ENCODE measurements at places on chromosomes 3 and 15.

- no peak for DNase-seq
Measured at GRCh38 chr15:47844437-47844836, 127.1 kb downstream of the SEMA6D start.

DNA sequence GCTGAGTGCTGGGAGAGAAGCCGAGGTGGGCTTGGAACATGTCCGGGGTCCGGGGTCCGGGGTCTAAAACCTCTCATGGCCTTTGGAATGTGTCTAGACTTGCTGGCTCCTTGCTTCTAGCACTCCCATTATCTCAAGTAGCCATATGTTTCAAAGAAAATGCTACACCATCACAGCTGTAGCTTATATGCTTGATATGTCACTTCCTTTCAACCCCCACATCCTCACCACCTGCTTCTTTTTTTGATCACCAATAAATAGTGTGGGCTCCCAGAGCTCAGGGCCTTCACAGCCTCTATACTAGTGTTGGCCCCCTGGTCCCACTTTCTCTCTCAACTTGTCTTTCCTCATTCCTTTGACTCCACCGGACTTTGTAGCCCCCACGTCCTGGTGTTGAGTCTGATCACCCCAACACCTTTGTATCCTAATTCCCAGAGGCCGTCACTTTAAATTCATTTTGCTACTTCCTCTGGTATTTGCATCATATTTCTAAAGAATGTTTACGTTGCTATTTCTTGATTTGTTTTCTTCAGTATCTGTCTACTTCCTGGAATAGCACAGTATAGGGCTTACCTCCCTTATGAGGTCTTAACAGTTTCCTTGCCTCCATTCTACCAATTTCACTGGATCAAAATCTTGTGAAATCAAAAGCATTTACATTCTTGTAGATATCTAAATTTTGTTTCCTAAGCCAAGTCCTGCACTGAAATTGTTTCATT is 71.9 kb upstream of the CHRNB4 start:
- DNase-seq: no peak

GRCh38 chr15:45162771-45163507 is 24.8 kb downstream of the SHF start:
- DNase-seq: peak; percentile 72

DNA sequence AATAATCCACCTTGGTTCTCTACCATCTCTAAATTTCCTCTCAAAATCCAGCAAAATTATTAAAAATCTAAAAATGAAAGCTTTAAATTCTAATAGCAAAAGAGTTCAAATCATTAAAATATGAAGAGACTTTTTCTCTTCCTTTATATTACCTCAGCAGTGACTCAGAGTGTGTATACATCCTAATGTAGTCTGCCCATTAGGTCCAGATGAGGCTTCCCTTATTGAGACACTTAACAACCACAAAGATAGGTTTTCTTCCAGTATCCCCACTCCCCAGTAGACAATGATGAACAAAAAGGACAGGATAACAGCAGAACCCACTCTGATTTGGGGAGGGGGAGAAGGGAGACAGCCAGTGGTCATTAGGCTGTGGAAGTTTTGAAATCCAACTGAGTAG is 61.5 kb upstream of the DCBLD2 start:
- DNase-seq: no peak

DNA sequence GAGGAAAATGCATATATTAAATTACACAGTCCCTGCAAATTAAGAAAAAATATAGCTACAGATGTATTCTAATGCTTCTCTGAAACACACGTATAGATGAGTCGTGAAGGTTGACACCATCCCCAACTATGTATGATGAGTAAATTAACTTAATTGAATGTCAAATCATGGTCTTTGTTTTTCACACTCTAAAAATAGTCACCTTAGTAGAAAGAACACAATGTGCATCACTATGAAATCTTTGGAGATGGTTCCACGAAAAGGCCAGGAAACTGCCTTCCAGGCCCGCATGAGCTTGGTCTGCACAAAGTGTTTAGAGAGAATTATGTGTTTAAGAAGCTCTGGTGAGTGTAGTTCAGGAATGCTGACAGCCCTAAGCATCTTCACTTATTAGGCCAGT is 313.4 kb upstream of the IL12A start:
- DNase-seq: no peak

DNA sequence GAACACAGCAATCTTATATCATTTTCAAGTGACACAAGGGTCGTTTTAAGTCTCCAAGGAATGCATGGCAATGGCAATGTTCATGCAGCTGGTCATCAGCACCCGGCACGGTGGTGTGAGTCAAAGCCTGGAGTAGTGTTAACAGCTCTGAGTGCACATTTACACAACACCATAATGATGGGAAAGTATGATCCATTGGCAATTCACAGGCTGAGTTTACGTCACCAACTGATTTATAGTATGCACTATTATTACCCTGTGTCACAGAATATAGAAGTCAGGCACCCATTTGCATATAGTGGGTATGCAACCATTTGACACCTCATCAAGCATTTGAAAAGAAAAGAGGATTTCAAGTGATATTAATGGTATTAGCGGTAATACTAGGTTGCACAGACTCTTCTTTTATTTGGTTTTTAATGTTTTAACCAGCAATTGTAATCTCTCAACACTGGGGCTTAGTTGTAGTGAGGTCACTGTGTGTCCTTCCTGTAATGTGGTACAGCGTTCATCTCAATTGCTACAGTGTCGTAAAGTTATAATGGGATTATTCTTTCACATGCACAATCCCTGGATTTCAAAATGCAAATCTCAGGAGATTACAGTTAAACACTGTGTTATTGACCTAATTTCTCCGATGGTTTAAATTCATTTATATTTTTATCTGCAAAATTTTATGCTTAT is 113.8 kb downstream of the C3orf38 start:
- no peak for DNase-seq

DNA sequence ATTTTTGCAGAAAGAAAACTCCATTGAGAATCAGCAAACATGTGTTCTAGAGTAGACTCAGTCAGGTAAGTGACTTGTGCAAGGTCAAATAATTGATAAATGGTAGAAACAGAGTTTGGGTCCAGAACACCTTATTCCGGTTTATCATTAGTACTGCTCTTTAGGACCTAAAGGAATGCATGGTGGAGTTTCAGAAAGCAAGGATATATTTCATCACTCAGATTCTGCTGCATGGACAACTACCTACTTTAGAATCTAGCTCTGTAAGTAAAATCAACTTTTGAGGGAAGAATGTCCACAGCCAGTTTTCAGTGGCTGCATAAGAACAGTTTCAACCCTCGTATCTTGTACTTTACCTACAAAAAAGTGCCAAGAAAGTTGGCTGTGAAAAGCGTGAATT is 43.6 kb downstream of the TIMP4 start:
- no peak for DNase-seq

DNA sequence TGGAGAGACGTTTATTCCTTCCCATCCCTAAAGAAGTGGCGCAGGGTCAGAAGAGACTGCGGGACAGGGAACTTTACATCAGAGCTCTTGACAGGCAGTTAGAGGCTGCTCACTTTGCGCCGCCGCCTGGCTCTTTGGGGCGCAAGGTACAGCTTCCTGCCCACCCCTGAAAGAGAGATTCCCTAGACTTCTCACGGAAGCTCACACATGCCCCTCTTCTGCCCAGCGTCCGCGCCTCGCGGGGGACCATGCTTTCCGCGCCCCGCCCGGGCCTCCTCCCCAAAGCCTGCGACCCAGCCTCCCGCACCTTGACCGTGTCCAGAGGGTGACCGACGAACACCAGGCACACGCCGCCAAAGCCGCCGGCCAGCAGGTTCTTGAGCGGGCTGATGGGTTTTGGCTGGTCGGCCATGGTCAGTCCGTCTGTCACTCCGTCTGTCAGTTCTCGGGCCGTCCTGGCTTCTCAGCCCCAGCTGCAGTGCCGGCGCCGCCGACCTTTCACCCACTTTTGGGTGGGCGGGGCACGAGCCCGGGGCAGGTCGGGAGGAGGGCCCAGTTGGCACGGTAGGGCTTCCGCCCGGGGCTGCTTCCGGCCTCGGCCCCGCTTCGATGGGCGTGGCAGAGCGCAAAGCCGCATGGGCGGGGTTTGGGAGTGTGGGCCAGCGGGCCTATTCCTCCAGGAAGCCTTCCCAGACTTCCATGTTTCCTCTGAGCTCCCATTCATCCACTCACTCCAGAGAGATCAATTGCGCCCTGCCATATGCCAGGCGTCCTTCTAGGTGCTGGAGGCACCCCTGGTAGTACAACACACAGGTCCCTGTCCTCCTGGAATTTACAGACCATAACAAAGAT is at the start of gene SLC25A20:
Gene SLC25A20 (minus strand): TSS at position 500 of the 852 bp plus-strand sequence. CDS start 88 bp downstream, at position 412.
- peak; percentile 97 for DNase-seq

GRCh38 chr3:100316641-100317069 is 17.9 kb upstream of the NIT2 start:
- peak; percentile 55 for DNase-seq

- DNase-seq: no peak
Measured at GRCh38 chr15:33846862-33847261, 121.4 kb upstream of the CHRM5 start.

- DNase-seq: peak; percentile 73
Measured at GRCh38 chr15:45458746-45459403, 63.7 kb downstream of the SLC30A4 start.

DNA sequence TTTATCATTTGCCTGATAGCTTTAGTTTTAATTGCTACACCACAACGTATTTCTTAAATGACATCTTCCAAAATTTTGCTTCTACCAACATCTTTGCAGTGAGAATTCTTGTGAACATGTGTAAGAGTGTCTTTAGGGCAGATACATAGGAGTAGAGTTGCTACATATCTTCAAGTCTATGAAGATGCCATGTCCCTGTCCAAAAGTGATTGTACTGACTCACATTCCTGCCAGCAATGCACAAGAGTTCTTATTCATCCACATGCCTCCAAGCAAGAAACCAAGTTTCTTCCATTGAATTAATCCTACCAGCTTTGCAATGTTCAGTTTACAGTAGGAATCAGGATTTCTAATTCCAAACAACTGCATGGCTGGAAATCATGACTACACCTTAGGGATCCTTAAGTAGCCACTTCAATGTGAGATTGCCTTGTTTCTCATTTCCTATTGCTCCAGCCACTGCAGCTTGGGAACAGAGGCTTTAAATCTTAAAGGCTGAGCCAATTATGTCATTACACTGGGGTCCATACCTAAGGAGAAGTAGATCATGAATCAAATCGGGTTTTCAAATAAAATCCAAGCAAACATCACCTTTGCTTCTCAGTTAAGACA is 44.5 kb downstream of the BCL2L10 start:
- no peak for DNase-seq

GRCh38 chr3:151434151-151434890 is 26.5 kb downstream of the IGSF10 start:
- no peak for DNase-seq

GRCh38 chr3:148878095-148878494 is 13.0 kb downstream of the CPA3 start:
- no peak for DNase-seq

DNA sequence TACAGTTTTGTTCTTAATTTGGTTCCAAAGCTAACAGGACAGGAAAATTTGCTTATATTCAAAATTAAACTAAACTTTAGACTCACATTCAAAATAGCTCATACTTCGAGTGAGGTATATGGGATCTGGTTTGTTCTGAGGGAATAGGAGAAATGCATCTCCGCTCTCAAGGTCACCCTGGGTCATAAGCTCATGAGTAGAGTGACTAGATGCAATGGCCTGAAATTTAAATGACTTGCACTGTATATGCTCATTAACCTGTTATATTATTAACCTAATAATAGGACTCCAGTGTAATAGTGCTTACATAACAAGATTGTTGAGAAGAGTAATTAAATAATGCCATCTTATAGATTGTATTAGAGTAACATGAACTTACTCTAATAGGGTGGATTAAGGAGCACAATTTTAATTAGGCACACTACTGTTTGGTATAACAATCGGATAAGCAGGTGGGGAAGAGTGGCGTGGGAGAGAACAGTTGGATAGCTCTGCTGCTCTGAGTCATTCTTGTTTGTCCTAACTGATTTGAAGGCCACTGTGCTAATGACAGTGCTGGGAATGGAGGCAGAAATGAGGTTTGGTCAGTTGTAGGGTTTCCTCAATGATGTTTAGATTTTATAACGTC is 5.2 kb downstream of the NKTR start:
- DNase-seq: no peak

GRCh38 chr3:74268753-74269152 is 345.7 kb downstream of the CNTN3 start:
- no peak for DNase-seq

GRCh38 chr3:5951026-5951425 is 763.5 kb downstream of the EDEM1 start:
- DNase-seq: no peak

DNA sequence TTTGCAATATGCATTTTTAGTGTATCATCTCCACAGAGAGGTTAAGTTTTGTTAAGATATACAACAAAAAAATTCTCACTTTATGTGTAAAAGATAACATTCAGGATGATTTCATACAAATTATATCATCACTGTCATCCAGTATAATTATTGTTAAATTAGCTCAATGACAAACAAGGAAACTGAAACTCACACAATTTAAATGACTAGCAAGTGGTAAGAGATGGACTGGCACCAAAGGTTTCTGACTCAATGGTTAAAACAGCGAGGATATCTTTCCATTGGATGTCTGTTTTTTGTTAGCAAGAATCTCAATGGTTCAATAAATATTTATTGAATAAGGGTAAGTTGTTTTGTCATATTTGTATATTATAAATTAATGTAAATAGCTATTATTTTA is 22.6 kb downstream of the CIP2A start:
- DNase-seq: no peak

DNA sequence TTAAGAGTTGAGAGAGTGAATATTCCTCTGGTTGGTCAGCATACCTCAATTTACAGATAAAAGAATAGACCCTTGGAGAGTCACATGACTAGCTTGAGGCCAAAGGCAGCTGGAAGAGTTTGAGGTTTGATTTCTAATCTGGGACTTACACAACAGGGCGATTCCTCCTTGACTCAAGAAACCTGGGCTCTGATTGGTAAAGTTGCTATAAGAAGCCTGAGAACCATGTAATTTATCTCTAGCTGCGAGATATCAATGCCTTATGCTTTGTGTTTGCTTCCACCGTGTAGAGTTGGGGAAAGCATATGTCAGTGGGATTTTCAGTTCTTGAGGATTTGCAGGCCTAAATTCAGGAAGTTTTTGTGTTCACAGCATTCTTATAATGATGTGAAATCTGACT is 206.0 kb downstream of the KLHL25 start:
- no peak for DNase-seq

GRCh38 chr3:3739330-3740060 is 59.7 kb upstream of the LRRN1 start:
- no peak for DNase-seq

DNA sequence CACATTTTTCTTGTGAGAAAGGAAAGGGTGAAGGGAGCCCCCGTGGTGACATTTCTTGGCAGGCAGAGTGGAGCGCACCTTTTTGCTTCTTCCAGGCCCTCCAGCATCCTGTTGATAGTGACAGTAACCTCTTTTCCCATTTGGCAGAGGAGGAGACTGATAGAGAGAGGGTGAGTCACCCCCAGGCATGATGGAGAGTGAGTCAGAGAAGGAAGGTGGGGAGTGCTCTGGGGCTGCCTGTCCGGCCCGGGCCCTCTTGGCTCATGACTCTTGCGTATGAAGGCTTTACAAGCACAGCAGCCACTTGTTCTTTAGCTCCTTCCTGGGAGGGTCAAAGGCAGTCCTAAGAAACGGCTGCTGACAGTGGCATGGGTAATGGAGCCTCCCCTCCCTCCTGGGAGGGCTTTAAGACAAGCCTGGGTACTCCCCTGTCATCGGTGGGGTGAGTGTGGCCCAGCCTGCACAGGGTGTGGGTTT is 16.0 kb downstream of the ANKRD63 start:
- no peak for DNase-seq

- DNase-seq: peak; percentile 73
Measured at GRCh38 chr3:72177075-72178050, 392.4 kb upstream of the PROK2 start.

- DNase-seq: no peak
Measured at GRCh38 chr15:23853286-23853685, 166.2 kb upstream of the NDN start.

GRCh38 chr3:52200981-52201679 is 3.2 kb downstream of the ALAS1 start:
- DNase-seq: no peak
